Inflammatory macrophage (primary cell): ENCODE measurements at places on chromosomes 7 and 10.

- DNase-seq = peak; percentile 50
Observed at GRCh38 chr7:127876393-127876792, 154.8 kb downstream of the LRRC4 start.

- DNase-seq = no peak
Observed at GRCh38 chr10:68900427-68901104, 549 bp upstream of the DDX50 start.

- no peak for DNase-seq
Observed at GRCh38 chr10:78307576-78307975, 273.9 kb downstream of the RPS24 start.

DNA sequence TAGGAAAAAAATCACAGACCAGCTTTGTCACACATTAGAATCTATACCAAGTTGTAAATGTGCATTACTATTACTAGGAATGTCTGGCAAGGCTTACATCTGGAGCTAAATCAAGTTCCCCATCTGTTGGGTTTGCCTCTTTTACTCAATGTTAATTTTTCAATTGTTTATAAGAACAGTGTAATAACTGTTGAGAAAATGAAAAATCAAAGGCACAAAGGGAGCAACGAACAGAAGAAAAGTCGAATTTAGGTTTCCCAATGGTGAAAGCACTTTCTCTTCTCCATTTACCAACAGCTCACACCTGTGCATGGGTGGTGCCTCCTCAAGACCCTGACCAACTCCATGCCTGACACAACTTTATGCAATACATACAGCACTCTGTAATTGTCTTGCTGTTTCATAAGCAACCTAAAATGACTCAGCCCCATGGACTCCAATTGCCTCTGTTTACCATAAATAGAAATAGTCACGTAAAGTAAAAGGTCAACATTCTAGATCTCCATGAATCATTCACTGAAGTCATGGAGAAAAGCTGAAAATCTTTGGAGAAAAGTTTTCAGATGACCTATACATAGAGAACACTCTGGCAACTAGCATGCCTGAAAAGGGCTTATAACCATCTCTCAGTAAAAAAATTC lies 95.5 kb upstream of the KCNIP2 start:
- peak; percentile 64 for DNase-seq

DNA sequence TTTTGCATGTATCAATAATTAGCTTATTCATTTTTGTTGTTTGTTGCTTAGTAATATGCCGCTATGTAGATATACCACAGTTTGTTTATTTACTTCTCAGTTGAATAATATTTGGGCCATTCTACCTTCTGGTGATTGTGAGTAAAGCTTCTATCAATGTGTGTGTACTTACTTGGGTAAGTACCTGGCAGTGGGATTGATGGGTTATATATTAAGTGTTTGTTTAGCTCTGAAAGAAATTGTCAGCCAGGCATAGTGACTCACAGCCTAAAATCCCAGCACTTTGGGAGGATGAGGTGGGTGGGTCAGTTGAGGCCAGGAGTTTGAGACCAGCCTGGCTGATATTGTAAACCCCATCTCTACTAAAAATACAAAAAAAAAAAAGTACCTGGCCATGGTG lies 975.7 kb upstream of the MBL2 start:
- no peak for DNase-seq

DNA sequence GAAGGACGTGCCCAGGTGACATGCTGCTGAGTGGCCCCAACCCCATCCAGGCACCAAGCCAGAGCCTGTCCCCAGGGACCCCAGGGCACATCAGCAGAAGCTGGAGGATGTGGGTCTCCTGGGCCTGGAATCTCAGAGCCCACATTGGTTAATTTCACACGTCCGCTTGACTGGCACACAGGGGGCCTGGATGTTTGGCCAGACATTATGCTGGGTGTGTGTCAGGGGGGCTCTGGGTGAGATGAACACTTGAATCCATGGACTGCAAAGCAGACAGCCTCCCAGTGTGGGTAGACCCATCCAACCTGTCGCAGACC lies 79.1 kb upstream of the RET start:
- no peak for DNase-seq

GRCh38 chr7:19853261-19853832 lies 79.9 kb upstream of the TMEM196 start:
- no peak for DNase-seq
